ENCODE measurements at places on chromosomes 7 and 10.

- DNase-seq: no peak
These were observed 796 bp downstream of the FBXL15 start for GRCh38 chr10:102421507-102421756.

GRCh38 chr10:85315657-85316056, 987.3 kb downstream of the CCSER2 start:
- no peak for DNase-seq

DNA sequence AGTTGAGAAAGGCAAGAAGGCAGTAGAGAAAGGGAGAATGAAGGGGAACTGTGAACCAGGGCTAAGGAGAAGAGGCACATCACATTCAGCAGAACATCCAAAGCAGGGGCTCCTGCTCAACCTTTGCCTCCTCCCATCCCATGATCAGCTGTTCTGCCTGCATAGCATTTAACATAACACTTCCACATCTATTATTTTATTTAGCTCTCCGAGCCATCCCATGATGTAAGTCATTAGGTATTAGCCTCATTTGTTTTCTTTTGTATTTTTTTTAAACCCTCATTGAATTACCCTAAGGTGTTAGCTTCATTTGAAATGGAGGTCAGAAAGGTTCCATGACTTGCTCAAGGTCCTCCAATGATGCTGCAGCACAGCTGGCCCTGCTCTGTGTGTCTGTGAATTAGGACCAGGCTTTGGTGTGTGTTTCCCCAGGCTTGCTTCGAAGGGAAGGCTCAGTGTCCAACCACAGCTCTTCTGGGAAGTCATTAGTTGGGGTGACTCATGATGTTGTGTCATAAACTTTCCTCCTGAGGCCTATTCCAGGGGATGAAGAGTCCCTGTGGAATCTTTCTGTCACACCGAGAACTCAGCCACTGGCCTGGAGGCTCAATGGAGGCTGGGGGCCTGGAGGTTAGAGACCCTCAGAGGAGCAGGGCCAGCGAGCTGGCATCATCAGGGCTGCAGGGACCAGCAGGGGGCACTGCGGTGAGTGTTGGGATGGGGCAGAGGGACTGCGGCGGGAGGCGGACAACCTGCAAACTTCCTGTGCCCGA, 16.5 kb downstream of the NPFFR1 start:
- DNase-seq: peak; percentile 73

- peak; percentile 48 for DNase-seq
These were observed 828 bp upstream of the MALSU1 start for GRCh38 chr7:23298141-23298881.

- DNase-seq: no peak
These were observed 60.4 kb downstream of the LGI1 start for GRCh38 chr10:93818086-93818485.

- DNase-seq: no peak
These were observed 80.6 kb downstream of the RGS10 start for GRCh38 chr10:119461923-119462322.

DNA sequence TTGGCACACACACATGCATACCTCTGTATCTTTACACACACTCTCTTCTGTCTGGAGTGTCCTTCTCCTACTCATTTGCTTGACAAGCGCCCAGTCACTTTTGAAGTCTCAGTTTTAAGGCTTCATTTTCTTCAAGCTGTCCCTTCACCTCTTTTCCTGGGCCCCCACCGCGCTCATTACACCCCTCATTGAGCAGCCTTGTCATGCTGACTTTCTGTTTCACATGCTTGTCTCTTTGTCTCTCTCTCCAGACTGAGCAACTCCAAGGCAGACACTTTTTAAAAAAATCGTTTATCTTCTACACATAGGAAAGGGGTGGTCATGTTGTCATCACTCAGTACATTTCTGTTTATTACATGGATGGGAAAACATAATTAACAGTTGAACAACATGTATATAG, 225.2 kb upstream of the FZD1 start:
- DNase-seq: no peak

- no peak for DNase-seq
These were observed 123.9 kb downstream of the CREB5 start for GRCh38 chr7:28536259-28536658.

- no peak for DNase-seq
These were observed 176.6 kb downstream of the BMPER start for GRCh38 chr7:34081935-34082334.

GRCh38 chr10:24652381-24652957, 71.2 kb downstream of the ARHGAP21 start:
- no peak for DNase-seq

GRCh38 chr10:90887555-90887954, 15.8 kb downstream of the RPP30 start:
- DNase-seq: no peak

- DNase-seq: no peak
These were observed 2.8 kb downstream of the PILRA start for GRCh38 chr7:100376066-100376465.

DNA sequence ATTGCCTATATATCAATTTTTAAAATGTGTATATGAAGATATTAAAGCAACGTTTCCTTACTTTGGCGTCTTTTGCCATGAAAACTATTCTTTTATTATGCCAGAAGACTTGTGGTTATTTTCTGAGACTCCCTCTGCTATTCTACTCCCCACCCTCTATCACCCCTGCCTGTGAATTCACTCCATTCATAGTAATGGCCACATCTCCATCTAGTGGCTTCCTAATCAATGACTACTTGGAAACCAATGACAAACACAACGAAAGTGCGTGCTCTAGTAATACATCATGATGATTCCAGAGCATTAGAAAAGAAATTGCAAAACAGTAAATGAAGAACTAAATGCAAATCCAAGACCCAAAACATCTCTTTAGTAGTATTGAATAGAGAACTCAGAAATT, 186.7 kb upstream of the HGF start:
- peak; percentile 59 for DNase-seq

- no peak for DNase-seq
These were observed 16.3 kb downstream of the ELMO1 start for GRCh38 chr7:37432281-37432920.

DNA sequence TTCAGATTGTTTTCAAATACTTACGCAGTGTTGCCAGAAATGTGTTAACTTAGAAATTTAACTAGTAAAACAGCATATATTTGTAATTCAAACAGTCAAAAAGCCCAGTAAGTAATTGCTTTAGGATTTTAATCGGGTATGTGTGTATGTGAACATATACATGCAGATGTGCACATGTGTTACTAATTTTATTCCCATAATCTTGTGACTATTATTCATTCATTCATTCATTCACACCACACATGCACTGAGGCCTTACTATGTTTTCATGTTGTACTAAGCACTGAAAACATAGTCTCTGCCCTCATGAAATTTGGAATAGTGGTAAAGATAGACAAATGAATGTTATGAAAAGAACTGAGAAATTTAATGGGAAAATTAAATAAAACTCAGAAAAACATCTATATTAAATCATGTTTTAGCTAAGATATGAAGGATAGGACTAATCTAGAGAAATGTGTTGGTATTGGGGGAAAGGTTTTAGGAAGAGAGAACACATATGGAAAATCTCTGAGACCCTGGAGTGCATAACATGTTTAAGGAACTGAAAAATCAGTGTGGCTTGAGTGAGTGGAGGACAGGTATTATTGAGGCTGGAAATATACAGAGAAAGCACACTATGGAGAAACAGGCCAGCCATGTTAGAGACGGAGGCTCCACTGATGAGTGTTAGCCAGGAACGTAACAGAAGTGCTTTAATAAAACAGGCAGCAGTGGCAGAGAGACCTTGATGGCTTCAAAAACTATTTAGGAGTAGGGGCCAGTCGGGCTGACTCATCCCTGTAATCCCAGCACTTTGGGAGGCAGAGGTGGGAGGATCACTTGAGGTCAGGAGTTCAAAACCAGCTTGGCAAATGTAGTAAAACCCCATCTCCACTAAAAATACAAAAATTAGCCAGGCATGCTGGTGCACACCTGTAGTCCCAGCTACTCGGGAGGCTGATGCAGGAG, 80.3 kb downstream of the HDAC9 start:
- DNase-seq: no peak

- no peak for DNase-seq
These were observed 637.7 kb downstream of the PARD3 start for GRCh38 chr10:34177445-34177844.

DNA sequence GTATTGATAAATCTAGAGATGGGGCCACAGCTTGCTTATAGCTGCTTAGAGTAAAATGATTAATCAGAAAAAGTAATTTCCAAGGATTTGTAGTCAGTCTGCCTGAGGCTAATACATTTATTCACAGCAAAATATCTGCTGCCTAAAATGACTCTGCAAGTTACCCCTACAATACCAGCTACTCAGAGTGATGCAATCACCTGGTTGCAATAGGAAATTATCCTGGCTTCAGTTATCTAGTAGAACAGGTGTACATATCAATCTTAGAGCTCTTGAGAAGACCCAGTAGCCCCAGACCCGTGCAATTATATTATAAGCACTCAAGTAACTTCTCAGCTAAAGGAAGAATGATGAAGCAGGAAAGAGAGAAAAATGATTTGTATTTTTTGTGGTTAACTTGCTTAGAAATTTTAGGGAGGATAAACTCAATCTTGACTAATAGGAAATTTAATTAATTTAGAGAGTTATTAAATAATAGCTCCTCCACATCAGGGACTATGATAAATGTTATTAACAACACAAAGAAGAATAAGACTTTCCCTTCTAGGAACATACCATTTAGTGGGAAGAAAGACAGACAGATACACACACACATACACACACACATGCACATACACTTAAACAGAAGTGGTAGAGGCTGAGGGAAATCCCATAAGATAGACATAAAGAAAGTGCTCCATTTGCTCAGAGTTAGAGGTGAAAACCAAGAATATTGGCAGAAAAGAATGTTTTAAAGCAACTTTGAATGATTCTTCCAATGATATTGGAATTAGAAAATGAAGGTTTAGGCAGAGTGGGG, 140.4 kb upstream of the PRSS1 start:
- DNase-seq: no peak

- no peak for DNase-seq
These were observed 73.2 kb upstream of the TPK1 start for GRCh38 chr7:144908943-144909556.

DNA sequence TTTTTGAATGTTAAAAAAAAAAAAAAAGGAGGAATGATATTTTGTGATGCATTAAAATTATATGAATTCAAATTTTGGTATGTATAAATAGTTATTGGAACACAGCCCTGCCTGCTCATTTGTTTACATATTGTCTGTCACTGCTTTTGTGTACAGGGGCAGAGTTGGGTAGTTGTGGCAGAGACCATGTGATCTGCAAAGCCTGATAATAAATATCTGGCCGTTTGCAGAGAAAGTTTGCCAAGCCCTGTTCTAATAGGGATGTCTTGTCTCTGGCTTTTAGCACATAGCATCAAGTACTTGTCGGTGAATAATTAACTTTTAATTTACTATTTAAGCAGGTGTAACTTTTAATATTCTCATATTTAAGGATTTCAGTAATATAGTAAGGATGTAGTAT, 19.8 kb downstream of the TSPAN13 start:
- DNase-seq: no peak

- DNase-seq: no peak
These were observed 192.9 kb downstream of the ZMYND11 start for GRCh38 chr10:327889-328852.

GRCh38 chr7:131546583-131547141, 9.8 kb downstream of the PODXL start:
- no peak for DNase-seq

DNA sequence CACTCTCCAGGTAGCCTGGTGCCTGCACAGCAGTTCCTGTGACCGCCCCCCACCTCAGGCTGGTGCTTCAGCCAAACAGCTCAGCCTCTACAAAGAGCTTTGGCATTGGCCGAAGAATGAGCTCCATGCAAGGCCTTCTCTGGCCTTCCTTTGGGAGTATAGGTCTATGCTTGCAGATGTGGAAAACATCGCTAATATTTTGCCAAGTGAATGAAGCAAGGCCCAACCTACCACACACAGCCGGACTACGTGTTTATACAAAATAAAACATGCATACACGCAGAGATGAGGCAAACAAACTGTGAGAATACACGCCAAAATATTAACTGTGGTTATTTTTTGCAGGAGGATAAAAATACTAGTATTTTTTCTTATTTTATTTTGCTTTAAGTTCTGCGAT, 416.2 kb upstream of the C7orf33 start:
- no peak for DNase-seq

- no peak for DNase-seq
These were observed 83.2 kb upstream of the GPR22 start for GRCh38 chr7:107386548-107387102.

DNA sequence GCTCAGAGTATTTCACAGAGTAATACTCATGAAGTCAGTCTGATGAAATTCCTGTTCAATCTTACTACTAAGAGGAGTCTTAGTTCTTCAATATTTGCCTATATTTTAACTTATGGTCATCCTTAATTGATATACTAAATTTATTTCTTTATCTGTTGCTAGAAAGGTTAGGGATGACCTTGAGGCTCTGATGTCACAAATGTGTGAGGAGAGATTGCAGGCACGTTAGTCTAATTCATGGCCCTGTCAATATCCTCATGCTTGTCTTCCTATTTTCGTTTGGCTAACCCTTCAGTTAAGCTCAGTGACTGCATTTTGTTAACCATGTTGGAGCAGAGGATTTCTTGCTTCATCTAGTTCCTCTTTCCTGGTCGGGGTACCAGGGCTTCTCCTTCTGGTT, 704.7 kb upstream of the COBL start:
- DNase-seq: no peak

GRCh38 chr10:20630092-20630643, 266.9 kb downstream of the NEBL start:
- no peak for DNase-seq

DNA sequence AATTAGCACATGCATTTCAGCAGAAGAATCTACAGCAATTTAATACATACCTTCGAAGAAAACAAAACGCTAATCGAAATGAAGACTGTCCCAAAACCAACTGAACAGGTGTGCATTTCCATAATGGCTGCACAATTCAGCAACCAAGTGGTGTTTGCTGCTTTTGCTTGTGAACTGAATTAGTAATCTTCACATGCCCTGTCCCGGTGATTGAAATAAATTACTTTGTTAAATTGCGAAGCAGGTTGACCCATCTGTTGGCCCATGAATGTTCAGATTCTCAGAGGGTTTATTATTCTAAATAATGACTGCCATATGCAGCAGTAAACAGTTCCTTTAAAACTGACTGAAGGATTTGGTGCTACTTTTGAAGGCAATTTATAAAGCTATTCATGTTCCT, 445.2 kb upstream of the NFE2L3 start:
- DNase-seq: no peak

GRCh38 chr10:52729271-52730104, 43.1 kb downstream of the MBL2 start:
- DNase-seq: peak; percentile 36

DNA sequence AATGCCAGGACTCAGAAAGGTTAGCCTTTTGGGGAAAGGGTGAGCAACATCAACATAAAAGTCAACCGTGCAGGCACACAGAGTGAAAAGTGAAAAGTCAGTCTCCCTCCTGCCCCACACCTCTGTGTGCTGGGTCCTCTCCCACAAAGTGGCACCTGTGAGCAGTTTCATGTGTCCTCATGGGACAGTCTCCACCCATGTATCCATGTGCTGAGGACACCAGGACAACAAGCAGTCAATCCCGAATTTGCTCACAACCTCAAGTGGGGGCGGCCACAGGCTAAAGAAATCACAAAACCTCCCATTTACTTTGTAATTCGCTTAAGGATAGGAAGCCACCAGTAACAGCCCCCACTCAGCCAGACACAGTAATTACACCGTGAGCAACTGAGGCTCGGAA, 97.4 kb downstream of the ARHGAP22 start:
- no peak for DNase-seq

GRCh38 chr10:62148155-62148554, 120.5 kb downstream of the RTKN2 start:
- DNase-seq: no peak
